Activated CD4-positive, alpha-beta T cell treated with anti-CD3 and anti-CD28 coated beads for 36 hours (primary cell): ENCODE measurements at places on chromosomes 4 and X. TPM values are rescaled to one million over a fixed set of nuclear protein-coding genes. Genes with fewer than 3 reads are reported as not detected.

MAGED4B gene
- 0.95 TPM for total RNA-seq

DMD gene
- 1.8 TPM for total RNA-seq

MAMLD1 gene
- total RNA-seq, result 1.6 TPM

HELT gene
- total RNA-seq, result not detected

DNA sequence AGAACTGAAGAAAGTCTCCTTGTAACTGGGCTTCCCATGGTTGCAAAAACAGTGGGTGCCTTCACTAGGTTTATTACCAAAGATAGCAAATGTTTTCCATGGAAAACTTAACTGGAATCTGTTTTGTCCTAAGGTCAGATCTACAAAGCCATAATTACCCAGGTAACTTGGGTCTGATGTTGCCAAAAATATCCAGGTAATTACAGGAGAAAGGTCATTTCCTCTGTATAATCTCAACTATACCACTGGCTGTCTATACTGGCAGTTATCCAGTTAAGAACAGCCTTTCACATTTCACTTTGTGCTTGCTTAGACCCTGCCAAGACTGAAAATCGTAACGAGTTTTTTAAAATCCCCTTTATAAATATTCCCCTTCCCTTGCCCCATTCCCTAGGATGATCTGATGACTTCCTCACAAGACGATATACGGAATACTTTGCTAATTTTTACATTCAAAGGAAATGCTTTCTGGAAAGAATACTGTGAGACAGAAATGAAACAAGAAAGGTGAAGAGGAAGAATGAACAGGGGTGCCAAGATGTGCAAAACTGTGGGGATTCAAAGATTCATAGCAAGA, 105.5 kb downstream of the MAML3 start:
- DNase-seq, result no peak

DNA sequence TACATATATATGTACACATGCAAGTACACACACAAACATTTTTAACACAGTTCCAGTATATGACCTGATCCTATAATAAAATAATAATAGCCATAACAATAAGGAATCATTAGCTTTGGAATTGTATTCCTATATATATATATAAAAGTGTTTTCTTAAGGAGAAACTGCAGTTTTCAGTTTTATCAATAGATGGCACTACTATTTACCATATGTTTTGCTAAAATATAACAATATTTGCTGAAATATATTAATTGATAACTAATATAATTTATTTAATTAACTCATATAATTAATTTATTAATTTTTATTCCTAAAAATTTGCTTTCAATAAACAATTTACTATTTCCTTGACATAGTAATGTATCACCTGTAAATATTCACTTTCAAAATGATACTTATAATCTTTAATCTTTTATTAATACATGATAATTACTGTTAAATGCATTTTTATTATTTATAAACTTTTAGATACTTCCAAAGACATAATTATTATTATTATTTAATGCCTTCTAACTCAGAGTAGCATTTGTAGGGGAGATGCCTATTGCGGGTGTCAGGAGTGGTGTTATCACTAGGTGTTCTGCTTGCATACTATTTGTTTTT, 599.5 kb downstream of the FSTL5 start:
- no peak for DNase-seq

GRCh38 chr4:52961666-52962412, 99.7 kb downstream of the RASL11B start:
- no peak for DNase-seq
